T-helper 17 cell (primary cell): ENCODE measurements at places on chromosomes 3 and 15. TPM values are rescaled to one million over a fixed set of nuclear protein-coding genes. Genes with fewer than 3 reads are reported as not detected.
A peak's percentile ranks its signal among the peaks of the same experiment; 100 is the strongest.

- DNase-seq, result no peak
Measured at GRCh38 chr3:46454606-46455005, 10.1 kb downstream of the LTF start.

Gene ITIH1
- not detected for total RNA-seq

DNA sequence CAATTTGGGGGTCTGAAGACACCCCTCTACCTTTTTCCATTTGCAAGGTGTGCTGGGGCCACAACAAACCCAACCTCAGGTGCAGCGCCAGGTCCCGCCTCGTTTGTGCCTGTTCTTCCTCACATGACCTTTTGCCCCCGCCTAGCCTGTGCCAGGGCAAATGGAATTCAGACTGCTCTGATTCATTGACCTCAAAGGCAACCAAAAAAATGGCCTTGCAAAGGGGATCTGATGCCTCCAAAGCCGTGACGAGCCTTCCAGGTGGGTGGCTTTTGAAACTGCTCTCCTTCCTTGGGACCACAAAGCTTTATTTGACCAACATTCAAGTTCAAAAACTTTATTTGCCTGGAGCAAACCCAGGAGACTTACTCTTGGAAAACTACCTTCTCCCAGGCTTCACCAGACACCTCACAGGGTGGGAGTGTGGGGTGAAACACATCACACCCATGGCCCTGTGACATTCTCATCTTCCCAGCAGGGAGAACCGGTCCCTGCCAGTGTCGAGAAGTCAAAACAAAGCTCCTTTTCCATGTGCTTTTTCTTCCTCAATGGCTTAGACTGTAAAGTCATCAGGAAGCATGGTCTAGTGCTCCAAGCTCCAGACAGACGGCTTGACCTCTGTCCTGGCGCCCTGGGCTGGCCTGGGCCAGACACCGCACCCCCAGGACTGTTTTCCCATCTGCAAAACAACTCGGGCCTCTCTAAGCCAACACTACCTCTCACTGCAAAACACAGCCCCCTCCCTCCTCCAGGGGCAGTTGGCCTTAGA, 103.9 kb upstream of the HES1 start:
- DNase-seq, result no peak

- DNase-seq, result no peak
Measured at GRCh38 chr15:35514759-35515158, 31.2 kb downstream of the DPH6 start.

DNA sequence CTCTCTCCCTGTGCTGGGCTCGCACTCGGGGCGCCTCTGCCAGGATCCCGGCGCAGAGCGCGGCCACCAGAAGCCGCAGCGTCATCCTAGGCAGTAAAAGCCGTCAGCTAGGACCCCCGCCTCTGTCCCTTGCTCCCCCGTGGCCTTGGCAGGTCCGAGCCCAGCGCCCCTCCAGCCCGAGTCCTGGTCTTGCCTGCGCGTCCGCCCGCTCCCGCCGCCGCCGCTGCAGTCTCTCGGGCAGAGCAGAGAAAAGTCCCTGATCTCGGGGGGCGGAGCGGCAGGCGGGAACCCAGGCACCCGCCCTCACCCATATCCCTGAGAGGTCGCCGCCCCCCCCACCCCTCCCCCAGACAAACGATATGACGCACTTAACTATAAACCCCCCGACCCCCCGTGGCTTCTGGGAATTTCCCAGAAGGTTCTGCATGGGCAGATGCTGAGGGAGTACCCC, at the start of gene COL7A1:
COL7A1 (minus strand) TSS at position 255 of the 451 bp plus-strand sequence; CDS start at position 85, 170 bp downstream.
- no peak for DNase-seq

Gene OSBPL10
- total RNA-seq, result not detected

Gene GOLGA8G
- not detected for total RNA-seq

GRCh38 chr3:64799606-64800005, 111.8 kb upstream of the ADAMTS9 start:
- DNase-seq, result no peak

GRCh38 chr3:52444860-52445793, at the start of gene SEMA3G:
Gene SEMA3G (minus strand): TSS chr3:52445103. CDS start chr3:52445027, 76 bp downstream.
- peak; percentile 67 for DNase-seq

DNA sequence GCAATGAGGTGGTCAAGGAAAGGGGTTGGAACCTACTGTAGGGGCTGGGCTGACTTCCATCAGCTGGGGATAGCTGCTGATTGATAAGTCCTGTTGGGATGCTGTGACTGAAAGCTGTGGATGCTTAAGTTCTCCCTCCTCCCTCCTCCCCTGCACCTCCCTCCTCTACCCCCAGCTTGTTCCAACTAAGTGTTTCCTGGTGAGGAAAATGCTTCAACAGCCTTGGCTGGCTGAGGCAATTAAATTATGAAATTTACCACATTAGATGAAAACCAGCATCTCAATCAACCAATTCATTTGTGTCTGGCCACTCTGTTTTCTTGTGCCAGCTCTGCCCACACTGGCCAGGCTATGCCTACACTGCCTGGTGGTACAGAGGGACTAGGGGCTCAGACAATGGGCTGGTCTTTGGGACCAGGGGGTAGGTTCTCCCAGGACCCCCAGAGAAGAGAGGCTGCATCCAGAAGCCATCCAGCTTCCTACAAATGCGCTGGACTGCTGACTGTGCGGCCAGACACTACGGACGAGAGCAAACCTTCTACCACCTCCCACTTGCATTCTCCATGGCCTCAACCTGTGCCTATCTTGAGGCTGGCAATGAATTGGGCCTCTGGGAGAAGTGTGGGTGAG, 2.5 kb downstream of the KLHL25 start:
- no peak for DNase-seq

Gene PTH1R
- total RNA-seq, result not detected

GRCh38 chr3:141250342-141250741, 18.7 kb downstream of the PXYLP1 start:
- no peak for DNase-seq

DNA sequence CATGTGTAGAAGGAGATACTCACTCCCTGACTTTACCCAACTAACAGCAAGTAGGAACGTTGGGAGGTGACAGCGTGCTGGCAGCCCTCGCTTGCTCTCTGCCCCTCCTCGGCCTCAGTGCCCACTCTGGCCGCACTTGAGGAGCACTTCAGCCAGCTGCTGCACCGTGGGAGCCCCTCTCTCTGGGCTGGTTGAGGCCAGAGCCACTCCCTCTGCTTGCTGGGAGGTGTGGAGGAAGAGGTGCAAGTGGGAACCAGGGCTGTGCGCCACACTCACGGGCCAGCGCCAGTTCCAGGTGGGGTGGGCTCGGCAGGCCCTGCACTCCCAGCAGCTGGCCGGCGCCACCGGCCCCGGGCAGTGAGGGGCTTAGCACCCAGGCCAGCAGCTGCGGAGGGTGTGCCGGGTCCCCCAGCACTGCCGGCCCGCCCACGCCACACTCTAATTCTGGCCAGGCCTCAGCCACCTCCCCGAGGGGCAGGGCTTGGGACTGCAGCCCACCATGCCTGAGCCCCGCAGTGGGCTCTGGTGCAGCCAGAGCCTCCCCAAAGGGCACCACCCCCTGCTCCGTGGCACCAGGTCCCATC, 68.4 kb upstream of the FRMD4B start:
- no peak for DNase-seq

Gene SCAANT1
- total RNA-seq, result 1.7 TPM

DNA sequence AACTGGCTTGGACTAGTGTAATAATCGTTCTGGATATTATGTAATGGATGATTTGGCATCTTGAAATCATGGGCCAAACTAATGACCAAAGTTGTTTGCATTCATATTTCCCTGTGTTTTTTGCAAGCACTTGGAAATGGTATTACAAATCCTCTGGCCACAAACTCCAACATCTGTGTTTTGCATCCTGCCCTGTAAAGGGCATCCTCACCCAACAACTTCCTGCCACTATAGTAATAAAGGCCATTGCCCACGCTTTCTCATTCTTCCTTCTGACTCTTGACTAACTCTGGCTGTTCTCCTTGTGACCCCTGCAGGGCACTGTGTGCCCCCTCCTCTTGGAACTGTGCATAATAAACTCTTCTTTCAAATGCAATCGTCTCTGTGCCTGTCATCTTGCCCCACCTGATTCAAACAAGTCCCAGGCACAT, 25.4 kb upstream of the PSMD6 start:
- DNase-seq, result no peak

Gene RBPMS2
- 1.1 TPM for total RNA-seq

DNA sequence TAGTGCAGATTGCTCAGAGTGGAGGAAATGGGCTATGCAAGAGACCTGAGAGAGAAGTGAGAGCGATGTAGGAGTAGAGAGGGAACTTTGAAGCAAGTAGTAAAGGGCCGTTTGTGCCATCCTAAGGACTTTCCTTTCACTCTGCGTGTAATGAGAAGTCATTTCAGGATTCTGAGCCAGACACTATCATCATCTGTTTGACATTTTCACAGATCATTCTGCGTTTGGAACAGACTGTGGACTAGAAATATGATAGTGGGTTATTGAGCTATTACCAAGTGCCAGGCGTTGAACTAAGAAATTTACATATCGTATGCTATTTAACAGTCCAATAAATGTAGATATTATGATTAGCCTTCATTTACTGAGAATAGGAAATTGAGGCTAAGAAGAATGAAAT, 150.0 kb upstream of the ROBO2 start:
- no peak for DNase-seq

Gene ISLR2
- total RNA-seq, result not detected

Gene GNAT1
- 0.10 TPM for total RNA-seq

DNA sequence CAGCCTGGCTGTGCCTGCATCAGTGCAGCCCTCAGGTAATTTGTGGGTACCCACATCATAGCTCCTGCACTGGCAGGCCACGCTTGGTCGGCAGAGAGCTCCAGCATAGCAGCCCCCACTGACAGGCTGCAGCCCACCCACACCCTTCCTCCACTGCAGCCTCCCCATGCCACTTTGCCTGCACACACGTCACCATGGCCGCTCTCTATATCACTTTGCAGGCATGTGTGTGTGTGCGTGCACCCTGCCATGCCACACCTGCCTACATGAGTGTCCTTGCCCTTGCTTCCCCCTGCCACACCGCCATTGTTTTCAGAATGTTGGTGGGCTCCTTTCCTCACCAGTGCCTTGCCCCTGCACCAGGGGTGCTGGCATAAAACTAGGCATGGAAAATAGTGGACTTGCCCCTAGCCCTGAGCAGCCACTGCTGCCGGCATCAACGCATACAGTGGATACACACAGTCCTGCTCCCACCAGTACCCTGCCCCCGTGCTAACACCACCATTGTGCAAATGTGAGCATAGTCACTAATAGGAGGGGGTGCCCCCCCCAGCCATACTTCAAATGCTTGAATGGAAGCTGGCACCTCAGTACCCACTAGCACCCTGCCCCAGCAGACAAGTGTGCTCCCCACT, 278.7 kb upstream of the MANF start:
- no peak for DNase-seq

DNA sequence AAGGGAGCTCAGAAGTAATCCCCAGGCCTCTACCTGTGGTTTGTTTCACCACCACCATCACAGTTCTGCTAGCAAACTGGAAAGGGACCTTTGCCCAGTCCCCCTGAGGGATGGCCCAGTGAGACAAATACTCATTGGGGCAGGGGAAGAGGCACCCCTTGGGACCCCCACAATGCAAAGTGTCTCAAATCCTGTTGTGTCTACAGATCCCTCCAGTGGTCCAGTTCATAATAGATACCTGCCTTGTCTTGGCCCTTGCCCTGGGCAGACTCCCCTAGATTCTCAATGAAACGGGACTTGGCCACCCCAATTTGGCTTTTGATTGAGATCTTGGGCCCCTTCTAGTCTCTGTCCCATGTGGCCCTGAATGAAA, 43.8 kb upstream of the RAB6B start:
- no peak for DNase-seq

Gene HTR3E
- total RNA-seq, result not detected

Gene ZWILCH
- total RNA-seq, result 5.6 TPM

- DNase-seq, result no peak
Measured at GRCh38 chr3:115161866-115162265, 14.8 kb upstream of the ZBTB20 start.
